ENCODE measurements at places on chromosomes 2 and 18. TPM values are rescaled to one million over a fixed set of nuclear protein-coding genes. Genes with fewer than 3 reads are reported as not detected.

PLEK gene
- total RNA-seq: not detected

ABCB6 gene
- 12.1 TPM for total RNA-seq

- H3K27ac ChIP-seq: no peak overlapping the region
- no peaks in the 10 kb centered on the region for H3K27me3 ChIP-seq
- H3K4me3 ChIP-seq: no peak overlapping the region
- H3K36me3 ChIP-seq: no peaks in the 10 kb centered on the region
These were observed 27.3 kb downstream of the RNF144A start for GRCh38 chr2:6944555-6944954.

ERBB4 gene
- 2.2 TPM for total RNA-seq

DNA sequence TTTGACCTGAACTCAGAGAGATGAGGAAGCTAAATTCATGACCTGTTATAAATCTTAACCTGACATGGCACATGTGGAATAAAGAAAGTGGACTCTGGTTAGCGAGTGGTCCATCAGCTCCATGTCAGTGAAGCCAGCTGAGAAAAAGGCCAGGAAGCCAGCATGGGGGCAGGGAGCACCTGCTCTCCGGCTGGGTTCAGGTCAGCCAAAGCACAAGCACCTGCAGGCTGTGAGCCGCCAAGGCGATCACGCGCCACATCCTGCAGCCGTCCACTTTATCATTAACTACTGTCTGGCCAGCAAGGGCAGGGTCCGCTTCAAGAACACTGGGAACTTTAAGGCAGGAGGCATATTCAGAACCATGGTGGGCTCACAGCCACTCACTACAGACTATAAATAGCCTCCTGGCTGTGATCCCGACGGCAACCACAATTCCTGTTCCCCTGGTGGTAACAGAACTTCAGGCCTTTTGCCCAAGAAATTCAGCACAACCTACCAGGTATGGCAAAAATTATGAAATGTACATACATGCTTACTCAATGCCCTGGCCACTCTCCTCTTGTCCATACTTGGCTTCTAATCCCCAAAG lies 35.5 kb downstream of the ACVR1 start:
- peak overlapping the region; percentile 28 for H3K4me3 ChIP-seq
- H3K4me1 ChIP-seq: peaks cover 91% of the 10 kb centered on the region
- DNase-seq: peak; percentile 72
- peaks cover 55% of the 10 kb centered on the region for H3K36me3 ChIP-seq

GLI2 gene
- 1.4 TPM for total RNA-seq

GRCh38 chr2:153967248-153967973 lies 95.7 kb downstream of the GALNT13 start:
- H3K27ac ChIP-seq: no peak overlapping the region
- H3K27me3 ChIP-seq: no peaks in the 10 kb centered on the region
- no peaks in the 10 kb centered on the region for H3K36me3 ChIP-seq

DNA sequence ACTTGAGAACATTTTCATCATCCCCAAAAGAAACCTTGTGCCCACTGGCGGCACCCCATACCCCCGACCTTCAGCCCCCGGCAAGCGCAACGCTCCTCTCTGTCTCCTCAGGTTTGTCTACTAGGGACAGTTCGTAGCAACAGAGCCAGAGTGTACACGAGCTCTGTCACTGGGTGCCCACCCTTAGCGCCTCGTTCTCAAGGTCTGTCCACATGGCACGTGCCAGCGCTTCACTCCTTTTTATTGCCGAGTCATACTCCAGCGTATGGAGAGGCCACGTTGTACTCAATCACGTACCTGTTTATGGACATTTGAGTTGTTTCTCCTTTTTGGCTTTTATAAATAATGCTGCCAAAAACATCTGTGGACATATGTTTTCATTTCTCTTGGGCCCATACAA lies 30.3 kb upstream of the GPC1 start:
- no peak overlapping the region for H3K4me3 ChIP-seq
- DNase-seq: no peak
- H3K36me3 ChIP-seq: peaks cover 3% of the 10 kb centered on the region
- no peaks in the 10 kb centered on the region for H3K4me1 ChIP-seq
- H3K27ac ChIP-seq: no peak overlapping the region
- peaks cover 70% of the 10 kb centered on the region for H3K27me3 ChIP-seq

- peaks cover 18% of the 10 kb centered on the region for H3K4me1 ChIP-seq
- no peaks in the 10 kb centered on the region for H3K27me3 ChIP-seq
- H3K4me3 ChIP-seq: no peak overlapping the region
- H3K27ac ChIP-seq: no peak overlapping the region
- DNase-seq: no peak
These were observed 382.3 kb upstream of the NT5C1B start for GRCh38 chr2:18971628-18972027.

- DNase-seq: no peak
- no peak overlapping the region for H3K4me3 ChIP-seq
- no peak overlapping the region for H3K27ac ChIP-seq
- H3K4me1 ChIP-seq: no peaks in the 10 kb centered on the region
- no peaks in the 10 kb centered on the region for H3K36me3 ChIP-seq
- H3K27me3 ChIP-seq: no peaks in the 10 kb centered on the region
These were observed 12.4 kb downstream of the KLHL14 start for GRCh38 chr18:32760391-32760790.

DNA sequence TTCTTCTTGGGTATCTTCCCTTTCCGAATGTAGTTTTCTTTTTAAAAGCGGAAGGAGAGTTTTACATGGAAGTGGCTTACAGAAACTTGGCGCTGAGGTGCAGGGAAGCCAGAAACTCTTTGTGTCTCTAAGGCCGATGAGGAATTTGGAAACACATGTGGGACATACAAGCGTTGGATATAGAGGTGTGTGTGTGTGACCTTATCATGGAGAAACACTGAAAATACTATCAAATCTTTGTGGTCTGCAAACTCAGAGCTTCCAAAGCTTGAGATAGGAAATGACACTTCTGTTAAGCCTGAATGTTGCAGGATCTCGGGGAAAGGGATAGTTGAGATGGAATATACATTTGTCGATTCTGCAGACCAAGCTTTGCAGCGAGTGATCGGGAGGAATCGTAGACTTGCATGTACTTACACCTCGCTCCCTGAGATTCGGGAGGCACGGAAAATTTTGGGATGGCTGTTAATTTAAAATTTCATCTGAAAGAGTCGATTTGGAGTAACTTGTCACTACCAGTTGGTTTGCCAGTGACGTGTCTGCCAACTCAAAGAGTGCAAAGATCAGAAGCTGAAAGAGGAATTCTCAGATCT lies 1.0 kb downstream of the NAB1 start:
- peak overlapping the region; percentile 88 for H3K4me3 ChIP-seq
- no peak for DNase-seq

DNAJC5G gene
- not detected for total RNA-seq

GRCh38 chr18:76351961-76352581 lies 143.0 kb downstream of the ZNF516 start:
- DNase-seq: peak; percentile 61
- peaks cover 33% of the 10 kb centered on the region for H3K4me1 ChIP-seq
- H3K4me3 ChIP-seq: peak overlapping the region; percentile 59
- peaks cover 30% of the 10 kb centered on the region for H3K36me3 ChIP-seq
- peak overlapping the region; percentile 15 for H3K27ac ChIP-seq

DNA sequence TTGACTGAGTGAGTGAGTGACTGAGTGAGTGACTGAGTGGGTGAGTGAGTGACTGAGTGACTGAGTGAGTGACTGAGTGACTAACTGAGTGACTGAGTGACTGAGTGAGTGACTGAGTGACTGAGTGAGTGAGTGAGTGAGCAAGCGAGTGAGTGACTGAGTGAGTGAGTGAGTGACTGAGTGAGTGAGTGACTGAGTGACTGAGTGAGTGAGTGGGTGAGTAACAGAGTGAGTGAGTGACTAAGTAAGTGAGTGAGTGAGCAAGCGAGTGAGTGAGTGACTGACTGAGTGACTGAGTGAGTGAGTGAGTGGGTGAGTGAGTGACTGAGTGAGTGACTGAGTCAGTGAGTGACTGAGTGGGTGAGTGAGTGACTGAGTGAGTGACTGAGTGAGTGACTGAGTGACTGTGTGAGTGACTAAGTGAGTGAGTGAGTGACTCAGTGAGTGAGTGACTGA lies 11.9 kb downstream of the MAL start:
- peaks cover 57% of the 10 kb centered on the region for H3K27me3 ChIP-seq
- H3K4me1 ChIP-seq: peaks cover 8% of the 10 kb centered on the region
- no peaks in the 10 kb centered on the region for H3K36me3 ChIP-seq
- no peak overlapping the region for H3K4me3 ChIP-seq

- no peaks in the 10 kb centered on the region for H3K36me3 ChIP-seq
- no peak for DNase-seq
- H3K4me1 ChIP-seq: no peaks in the 10 kb centered on the region
- H3K27ac ChIP-seq: no peak overlapping the region
- H3K4me3 ChIP-seq: no peak overlapping the region
- no peaks in the 10 kb centered on the region for H3K27me3 ChIP-seq
These were observed 71.5 kb downstream of the SFXN5 start for GRCh38 chr2:72999729-73000725.

DNA sequence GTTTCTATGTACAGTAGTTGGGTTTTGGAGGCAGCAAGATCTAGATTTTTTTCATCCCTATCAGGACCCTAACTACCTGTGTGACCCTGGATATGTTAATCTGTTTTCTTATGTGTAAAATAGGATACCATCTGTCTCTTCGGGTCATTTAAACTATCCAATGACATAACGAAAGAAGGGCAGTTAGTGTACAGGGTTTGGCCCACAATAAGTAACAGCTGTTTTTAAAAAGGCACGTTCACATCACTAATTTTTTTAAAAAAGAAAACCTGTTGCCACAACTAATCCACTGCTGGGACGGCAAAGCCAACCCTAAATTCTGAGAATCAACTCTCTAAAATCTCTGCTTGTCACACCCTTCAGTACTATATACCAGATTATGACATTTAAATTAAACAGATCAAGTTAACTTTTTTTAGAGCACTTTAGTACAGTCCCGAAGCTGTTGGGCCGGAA lies 869 bp downstream of the USP40 start:
- H3K4me1 ChIP-seq: no peaks in the 10 kb centered on the region

GRCh38 chr2:74385396-74385795 lies 5.3 kb upstream of the DCTN1 start:
- H3K4me1 ChIP-seq: peaks cover 12% of the 10 kb centered on the region
- H3K27ac ChIP-seq: no peak overlapping the region
- H3K27me3 ChIP-seq: no peaks in the 10 kb centered on the region
- no peaks in the 10 kb centered on the region for H3K36me3 ChIP-seq

GRCh38 chr18:369224-370015 lies 101.6 kb upstream of the THOC1 start:
- no peak overlapping the region for H3K4me3 ChIP-seq
- H3K4me1 ChIP-seq: no peaks in the 10 kb centered on the region
- H3K27ac ChIP-seq: no peak overlapping the region
- H3K27me3 ChIP-seq: peaks cover 57% of the 10 kb centered on the region
- DNase-seq: no peak
- no peaks in the 10 kb centered on the region for H3K36me3 ChIP-seq

- DNase-seq: no peak
- no peaks in the 10 kb centered on the region for H3K27me3 ChIP-seq
- no peaks in the 10 kb centered on the region for H3K36me3 ChIP-seq
- H3K4me1 ChIP-seq: no peaks in the 10 kb centered on the region
- H3K27ac ChIP-seq: no peak overlapping the region
- no peak overlapping the region for H3K4me3 ChIP-seq
These were observed 376.4 kb downstream of the RBM43 start for GRCh38 chr2:150885236-150885635.
